ENCODE measurements at places on chromosomes 1 and 21.

- no peak for DNase-seq
Observed at GRCh38 chr1:51784997-51785421, 93.5 kb downstream of the NRDC start.

- DNase-seq, result no peak
Observed at GRCh38 chr1:230072866-230073265, 5.8 kb downstream of the GALNT2 start.

DNA sequence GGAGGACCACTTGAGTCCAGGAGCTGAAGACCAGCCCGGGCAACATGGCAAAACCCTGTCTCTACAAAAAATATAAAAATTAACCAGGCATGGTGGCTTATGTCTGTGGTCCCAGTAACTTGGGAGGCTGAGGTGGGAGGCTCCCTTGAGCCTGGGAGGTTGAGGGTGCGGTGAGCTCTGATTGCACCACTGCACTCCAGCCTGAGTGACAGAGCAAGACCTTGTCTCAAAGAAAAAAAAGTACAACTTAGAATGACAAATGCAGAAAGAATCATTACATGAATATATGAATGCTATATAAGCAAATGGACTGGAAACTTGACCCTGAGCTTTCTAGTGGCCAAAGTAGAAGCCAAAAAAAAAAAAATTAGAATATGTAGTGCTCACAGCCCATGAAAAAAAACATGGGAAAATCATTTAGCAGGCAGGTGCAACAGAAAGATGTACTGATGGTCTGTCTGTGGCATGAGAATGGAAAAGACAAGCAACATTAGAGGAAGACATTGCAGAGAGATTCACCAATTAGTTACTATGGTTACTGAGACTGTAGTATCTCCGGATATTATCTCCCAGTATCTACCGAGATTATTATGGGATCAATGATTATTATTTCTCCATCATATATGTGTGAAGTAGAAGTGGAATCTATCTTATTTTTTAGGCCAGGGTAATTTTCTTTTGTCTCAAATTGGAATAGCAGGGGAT is 19.2 kb downstream of the ELAPOR1 start:
- no peak for DNase-seq

GRCh38 chr1:182143825-182144645 is 82.5 kb upstream of the ZNF648 start:
- no peak for DNase-seq

GRCh38 chr1:209585672-209586071 is 2.2 kb downstream of the CAMK1G start:
- no peak for DNase-seq

Measured in activated T-cell treated with anti-CD3 and anti-CD28 coated beads for 4 hours (primary cell).